ENCODE measurements at places on chromosomes 4 and X. TPM values are rescaled to one million over a fixed set of nuclear protein-coding genes. Genes with fewer than 3 reads are reported as not detected.

Gene HERC5
- 15.4 TPM for total RNA-seq

Gene PKD2
- 38.8 TPM for total RNA-seq

Gene CYP4V2
- total RNA-seq: 16.6 TPM

Gene PPARGC1A
- 1.4 TPM for total RNA-seq

Gene ARSJ
- 22.7 TPM for total RNA-seq

Gene SLITRK2
- not detected for total RNA-seq

Gene SH2D1A
- total RNA-seq: not detected

Gene PDGFRA
- 0.41 TPM for total RNA-seq

Gene MID2
- total RNA-seq: 9.3 TPM

Gene MAGEE2
- not detected for total RNA-seq

Gene MUC7
- not detected for total RNA-seq

Measured in Caki2 (cell line).